ENCODE measurements at places on chromosomes 7 and 10. TPM values are rescaled to one million over a fixed set of nuclear protein-coding genes. Genes with fewer than 3 reads are reported as not detected.

DNA sequence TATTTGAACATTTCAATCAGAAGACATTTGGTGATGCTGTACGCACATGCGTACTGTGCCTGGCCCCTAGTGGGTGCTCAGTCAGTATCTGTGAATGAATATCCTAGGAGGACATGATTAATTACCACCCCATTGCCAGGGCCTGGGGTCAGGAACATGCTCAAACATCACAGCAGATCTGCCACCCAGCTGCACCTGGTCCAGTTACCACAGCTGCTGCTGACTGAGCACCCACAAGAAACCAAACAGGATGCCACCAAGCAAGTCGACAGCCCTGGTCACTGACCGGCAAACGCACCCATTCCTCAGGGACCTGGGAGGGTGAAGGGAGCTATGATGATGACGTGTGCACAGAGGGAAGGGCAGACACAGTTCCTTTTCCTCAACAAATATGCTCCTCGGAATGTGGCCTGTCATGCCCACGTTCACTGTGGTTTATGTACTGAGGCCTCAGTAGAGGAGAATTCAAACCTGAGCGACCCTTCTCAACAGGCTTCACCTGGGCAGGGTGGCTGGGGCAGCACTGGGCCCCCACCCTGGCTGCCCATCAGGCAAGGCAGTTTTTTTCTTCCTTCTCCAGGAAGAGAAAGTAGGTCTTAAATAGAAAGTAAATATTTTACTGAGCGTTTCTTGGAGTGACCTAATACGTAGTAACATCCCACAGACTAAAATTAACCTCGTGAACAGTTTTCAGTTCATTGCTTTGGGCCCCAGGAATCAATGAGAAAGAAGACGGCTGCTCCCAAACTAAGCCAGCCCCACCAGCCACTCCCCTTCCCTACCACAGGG is 13.4 kb downstream of the CTBP2 start:
- peak; percentile 84 for DNase-seq

GRCh38 chr7:104040666-104041065 is 51.2 kb upstream of the RELN start:
- DNase-seq = no peak

DNA sequence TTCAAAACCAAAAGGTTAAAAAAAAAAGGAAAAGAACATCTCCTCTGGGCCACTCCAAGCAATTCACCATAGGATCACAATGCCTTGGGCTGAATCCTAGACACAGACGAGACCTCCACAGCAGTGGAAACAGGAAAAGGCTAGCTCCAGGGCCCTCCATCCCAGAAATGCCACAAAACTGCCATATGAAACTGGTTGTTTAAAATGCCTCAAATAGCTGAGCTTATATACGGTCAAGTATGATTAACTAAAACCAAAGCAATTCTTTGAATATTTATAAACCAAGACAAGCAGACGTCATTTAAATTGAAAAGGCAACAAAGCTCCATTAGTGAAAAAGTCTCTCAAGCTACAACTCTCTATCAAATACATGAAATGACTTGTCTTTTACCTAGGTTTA is 63.1 kb downstream of the DOCK4 start:
- no peak for DNase-seq

DNA sequence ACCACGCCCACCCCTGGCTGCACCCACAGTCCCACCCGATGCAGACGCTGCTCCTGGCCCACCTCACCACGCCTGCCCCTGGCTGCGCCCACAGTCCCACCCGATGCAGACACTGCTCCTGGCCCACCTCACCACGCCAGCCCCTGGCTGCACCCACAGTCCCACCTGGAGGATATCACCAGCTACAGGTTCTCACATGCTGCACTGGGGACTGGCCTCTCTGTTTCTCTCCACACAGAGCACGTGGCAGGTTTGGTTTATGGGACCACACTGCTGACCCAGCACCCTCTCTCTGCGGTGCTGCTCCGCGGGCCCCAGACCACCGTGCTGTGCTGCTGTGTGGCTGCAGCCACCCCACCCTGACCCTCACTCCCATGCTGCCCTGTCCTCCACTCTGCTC is 120.9 kb downstream of the VIPR2 start:
- DNase-seq = no peak

GRCh38 chr10:88995156-88995876 is 4.7 kb downstream of the FAS start:
- DNase-seq = no peak

DNA sequence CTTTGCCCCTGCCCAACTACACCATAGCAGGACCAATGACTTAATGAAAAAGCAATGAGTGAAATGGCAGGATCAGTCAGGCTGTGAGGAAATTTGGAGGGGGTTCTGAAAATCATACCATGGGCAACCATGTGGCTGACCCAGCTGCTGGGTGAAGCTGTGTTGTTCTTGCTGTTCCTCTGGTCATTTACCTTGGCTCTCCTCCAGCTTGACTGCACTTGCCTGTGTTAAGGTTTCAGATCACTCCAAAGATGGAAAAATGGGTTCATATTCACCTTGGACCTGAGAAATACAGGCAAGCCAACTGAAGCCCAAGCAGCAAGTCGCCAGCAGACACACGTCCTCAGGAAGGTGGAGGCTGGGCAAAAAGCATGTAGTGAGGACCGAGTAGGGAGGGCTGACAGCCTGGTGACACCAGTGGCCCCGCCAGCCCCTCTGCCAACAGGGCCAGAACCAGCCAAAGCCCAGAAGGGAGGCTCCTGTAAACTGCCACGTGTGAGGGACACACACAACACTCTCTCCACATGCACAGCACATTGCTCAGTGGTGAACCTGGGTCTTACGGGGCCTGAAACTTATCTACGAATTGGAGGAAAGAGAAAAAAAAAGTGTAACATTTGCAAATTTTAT is 40.1 kb downstream of the PARP12 start:
- DNase-seq = peak; percentile 51

DNA sequence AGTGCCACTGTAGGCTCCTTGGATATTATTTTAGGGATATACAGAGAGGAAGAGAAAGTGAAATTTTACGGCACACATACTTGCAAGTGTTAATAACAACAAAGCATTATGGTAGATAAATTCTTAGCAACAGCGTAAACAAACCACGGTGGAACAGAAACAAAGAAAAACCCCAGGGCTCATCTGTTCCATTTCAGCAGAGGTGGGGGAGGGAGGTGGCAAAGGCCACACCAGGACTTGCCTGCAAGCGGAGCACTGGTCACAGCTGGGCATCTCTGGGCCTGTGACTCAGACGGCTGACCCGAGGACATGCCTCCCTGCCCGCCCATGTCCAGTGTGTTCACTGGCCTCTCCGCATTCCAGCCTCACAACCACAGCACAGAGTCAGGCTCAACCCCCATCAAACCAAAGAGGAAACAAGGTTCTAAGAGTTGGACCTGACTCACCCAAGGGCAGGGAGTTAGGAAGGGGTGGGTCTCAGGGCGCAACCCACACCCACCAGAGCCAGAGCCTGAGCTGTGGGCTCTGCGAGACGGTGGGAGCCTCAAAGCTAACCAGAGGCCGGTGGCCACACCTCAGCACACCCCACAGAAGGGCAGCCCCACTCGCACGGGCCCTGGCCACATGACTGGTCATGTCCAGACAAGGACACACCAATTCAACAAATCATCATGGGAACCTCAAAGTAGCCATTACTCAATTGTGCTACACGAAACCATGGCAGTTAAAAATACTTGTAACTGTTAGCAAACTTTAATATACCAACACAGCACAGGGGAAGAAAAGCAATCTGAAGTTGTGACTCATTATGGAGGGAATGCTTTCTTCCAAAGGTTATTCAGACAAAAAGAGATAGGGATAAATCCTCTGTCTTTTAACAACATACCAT is 10.7 kb downstream of the ESYT2 start:
- DNase-seq = peak; percentile 100

GRCh38 chr7:112665709-112666108 is 124.5 kb downstream of the TMEM168 start:
- peak; percentile 32 for DNase-seq

PDK4 gene
- total RNA-seq = 0.46 TPM

DNA sequence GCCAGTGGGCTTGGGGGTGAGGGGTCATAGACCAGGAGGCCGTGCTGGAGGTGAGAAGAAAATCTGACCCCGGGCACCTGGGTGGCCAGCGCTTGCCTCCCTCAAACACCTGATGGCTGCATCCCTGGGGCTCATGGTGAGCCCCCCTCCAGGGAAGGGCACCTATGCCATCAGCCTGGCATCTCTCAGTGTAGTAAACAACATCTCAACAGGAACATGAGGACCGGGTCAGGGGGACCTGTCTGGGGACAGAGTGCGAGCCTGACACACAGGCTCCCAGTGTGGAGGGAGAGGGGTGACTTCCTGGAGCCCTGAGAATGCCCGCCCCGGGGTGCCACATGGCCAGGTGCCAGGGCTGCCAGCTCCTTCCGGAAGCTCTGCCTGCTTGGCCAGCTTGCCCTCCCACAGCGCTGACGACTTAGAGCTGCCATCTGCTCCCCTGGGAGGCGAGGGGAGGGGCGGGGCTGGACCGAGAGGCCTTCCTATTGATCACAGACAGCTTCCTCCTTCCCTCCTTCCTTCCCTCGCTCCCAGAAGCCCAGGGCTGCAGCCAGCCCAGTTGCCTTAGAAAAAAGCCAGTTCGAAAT is 12.3 kb downstream of the STX1A start:
- DNase-seq = no peak

GRCh38 chr7:30453016-30453415 is 25.6 kb downstream of the NOD1 start:
- DNase-seq = no peak

- no peak for DNase-seq
These were observed 228.1 kb downstream of the FZD1 start for GRCh38 chr7:91492317-91492716.

CALML3 gene
- total RNA-seq = not detected

GRCh38 chr7:101288439-101288838 is 33.2 kb downstream of the IFT22 start:
- no peak for DNase-seq

MCM10 gene
- 26.1 TPM for total RNA-seq

DNA sequence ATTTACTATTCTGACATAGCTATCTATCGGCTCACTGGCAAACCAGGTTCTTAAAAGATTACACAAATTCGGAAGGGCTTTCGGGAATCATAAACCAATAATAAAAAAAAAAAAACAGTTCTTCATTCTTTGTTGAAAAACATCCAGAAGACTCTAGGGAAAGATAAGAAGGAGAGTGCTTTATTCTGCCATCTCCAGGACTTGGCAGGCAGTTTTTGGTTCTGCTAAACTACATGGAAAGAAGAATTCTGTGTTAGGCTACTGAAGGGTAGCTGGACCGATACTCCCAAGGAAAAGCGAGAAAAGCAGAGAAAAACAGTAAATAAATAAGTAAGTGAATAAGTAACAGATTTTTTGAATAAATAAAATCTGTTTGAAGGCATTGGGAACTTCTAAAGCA is 423.5 kb upstream of the KLF6 start:
- no peak for DNase-seq

DNA sequence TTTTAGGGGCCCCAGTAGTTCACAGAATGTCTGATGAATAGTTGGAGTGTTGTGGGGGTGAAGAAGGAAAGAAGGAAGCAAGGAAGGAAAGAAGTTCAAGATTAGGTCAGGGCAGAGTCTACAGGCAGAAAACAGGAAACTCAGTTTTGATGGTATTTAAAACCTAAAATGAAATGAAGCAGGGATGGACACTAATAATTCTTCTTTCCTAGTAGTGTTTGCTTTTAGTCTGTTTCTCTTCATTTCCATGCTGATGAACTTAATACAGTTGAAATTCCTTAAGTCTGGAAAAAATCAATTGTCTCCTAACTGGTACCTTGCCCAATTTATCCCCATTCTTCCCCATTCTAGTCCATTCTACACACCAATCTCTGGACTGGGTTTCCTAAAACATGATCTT is 59.0 kb upstream of the GSAP start:
- no peak for DNase-seq

- DNase-seq = no peak
These were observed 129.0 kb upstream of the TCF7L2 start for GRCh38 chr10:112821038-112821437.

- peak; percentile 88 for DNase-seq
These were observed 160.6 kb downstream of the ST7 start for GRCh38 chr7:117113871-117114270.

GRCh38 chr10:48842231-48842630 is 97.4 kb downstream of the LRRC18 start:
- DNase-seq = no peak

DNA sequence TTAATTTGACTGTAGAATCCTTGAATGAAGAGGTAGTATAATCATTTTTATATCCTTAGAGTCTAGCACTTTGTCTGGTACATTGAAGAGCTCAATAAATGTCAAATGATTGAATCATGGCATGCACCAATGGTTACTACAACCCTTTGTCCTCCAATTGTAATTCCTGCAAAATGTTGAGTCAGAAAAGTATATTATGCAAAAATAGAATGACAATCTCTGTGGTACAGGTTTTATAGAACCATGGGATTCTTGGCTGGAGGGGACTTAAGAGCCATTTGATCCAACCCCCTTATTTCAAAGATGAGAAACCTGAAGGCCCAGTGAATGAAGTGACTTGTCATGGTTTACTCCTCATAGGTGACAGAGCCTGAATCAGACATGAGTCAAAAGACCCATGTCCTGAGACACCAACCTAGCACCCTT is 30.9 kb upstream of the SMKR1 start:
- DNase-seq = peak; percentile 34

- no peak for DNase-seq
These were observed 233.6 kb downstream of the BAMBI start for GRCh38 chr10:28910956-28911355.

DNA sequence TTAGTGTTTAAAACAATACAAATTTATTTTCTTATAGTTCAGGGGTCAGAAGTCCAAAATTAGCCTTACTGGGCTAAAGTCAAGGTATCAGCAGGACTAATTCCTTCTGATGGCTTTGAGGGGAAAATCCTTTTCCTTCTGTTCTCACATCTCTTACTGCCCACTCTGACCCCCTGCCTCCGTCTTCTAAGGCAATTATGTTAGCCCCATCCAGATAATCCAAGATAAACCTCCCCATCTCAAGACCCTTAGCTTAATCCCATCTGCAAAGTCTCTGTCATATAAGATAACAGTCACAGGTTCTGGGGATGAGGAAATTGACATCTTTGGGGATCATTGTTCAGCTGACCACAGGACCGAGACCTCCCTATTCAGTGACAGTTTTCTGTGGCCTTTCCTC is 22.3 kb downstream of the MACROH2A2 start:
- DNase-seq = no peak

DNA sequence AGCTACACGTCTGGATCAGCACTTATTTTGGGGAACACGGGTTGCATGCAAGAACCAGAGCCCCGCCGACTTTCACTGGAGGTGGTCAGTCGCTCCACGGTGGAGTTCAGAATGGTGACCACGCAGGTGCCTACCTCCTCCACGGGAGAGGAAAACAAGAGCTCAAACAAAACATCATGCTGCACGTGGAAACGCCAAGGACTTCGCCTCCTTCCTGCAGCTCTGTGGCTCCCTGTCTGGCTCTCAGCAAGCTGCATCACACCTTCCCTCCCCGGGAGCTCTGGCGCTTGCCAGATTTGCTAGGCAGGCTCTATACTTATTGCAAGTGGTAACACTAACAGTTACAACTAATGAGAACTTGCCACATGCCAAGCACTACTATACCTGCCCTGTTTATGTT is 26.0 kb downstream of the GSDME start:
- no peak for DNase-seq

Measured in LHCN-M2 (cell line).